ENCODE measurements at places on chromosomes 3 and 15.
A peak's percentile ranks its signal among the peaks of the same experiment; 100 is the strongest.

GRCh38 chr3:122907471-122907870 is 112.6 kb downstream of the SLC49A4 start:
- no peak for DNase-seq

GRCh38 chr3:15291589-15292541 is 40.5 kb downstream of the SH3BP5 start:
- DNase-seq = peak; percentile 55

DNA sequence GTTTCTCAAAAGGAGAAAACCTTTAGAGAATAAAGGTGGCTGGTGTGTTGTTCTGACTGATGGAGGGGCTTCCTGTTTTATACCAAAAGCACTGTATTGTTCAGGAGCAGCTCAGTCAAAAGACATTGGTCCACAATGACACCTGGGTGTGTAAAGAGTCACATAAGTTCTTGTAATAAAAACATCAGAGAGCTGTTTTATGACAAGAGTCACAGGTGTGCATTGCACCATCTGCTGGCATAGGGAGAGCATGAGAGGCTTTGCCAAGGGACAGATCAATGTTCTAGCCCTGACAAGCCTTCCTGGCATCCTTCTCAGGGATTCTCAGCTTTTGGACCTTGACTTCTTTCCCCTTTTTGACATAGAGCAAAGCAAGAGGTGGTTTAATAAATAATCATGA is 20.4 kb downstream of the ARPP21 start:
- DNase-seq = no peak

GRCh38 chr3:58924578-58924977 is 125.2 kb downstream of the CFAP20DC start:
- peak; percentile 31 for DNase-seq

- DNase-seq = no peak
These were observed 175.0 kb downstream of the CFAP20DC start for GRCh38 chr3:58874795-58875194.

GRCh38 chr3:141677701-141678100 is 60.4 kb upstream of the RNF7 start:
- no peak for DNase-seq

- DNase-seq = no peak
These were observed 6.2 kb downstream of the THSD4 start for GRCh38 chr15:71121442-71121841.

- DNase-seq = no peak
These were observed 191.0 kb downstream of the ITPR1 start for GRCh38 chr3:4684117-4684516.

GRCh38 chr3:66428733-66429132 is 72.1 kb downstream of the LRIG1 start:
- peak; percentile 98 for DNase-seq

DNA sequence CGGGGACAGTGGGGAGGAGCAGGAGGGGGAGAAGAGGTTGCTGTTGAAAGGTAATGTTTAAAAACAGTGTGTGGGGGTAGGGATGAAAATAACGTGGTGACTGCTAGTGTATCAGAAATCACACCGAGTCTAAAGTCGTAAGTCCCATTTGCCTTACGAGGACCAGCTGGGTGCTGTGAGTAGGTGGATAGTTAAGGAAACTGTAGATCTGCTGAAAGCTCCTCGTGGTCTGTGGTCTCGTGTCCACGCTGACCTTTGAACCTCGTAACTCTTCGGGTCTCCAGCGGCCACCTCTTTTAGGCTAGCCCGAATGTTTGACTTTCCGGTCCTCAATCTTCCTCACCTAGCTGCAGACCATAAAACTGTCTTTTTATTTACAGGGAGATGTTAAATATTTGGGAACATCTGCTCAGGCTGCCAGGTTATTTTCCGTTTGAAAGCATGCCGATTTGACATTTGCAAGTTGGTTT is 29.3 kb upstream of the ST3GAL6 start:
- DNase-seq = peak; percentile 36

- DNase-seq = no peak
These were observed 7.0 kb upstream of the JMJD7 start for GRCh38 chr15:41820791-41821423.

GRCh38 chr3:152595975-152596821 is 238.7 kb upstream of the P2RY1 start:
- DNase-seq = peak; percentile 87

- DNase-seq = no peak
These were observed 6.7 kb downstream of the COPS2 start for GRCh38 chr15:49148727-49149126.

DNA sequence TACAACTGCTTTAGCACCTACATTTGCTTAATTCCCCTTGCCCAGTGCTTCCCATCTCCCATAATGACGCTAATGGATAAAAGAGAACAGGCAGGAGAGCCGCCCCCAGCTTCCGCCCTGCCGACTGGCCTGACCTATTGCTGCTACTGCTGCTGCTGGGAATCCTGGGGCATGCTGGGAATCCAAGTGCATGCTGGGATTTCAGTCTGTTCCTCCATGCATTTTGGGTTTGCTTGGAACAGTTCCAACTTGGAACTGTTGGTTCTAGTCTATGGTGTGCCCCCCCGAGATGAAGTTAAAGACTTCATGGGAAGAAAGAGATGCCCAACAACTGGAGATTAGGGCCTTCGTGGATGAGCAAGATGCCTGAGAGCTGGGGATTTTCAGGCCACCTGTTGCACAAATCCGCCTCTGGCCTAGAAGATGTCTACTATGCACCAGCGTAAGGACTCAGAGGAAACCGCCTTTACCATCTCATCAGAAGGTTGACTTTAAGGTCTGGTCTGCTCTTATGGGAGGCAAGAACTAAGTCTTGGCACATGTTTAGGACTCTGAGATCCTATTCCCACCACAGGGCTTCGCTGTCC is 29.0 kb downstream of the HAPLN3 start:
- DNase-seq = no peak

- DNase-seq = peak; percentile 86
These were observed 117.0 kb upstream of the TSPAN3 start for GRCh38 chr15:77187751-77188464.

GRCh38 chr15:57496946-57497869 is 94.5 kb upstream of the MYZAP start:
- DNase-seq = no peak

GRCh38 chr3:154758109-154758868 is 321.8 kb upstream of the MME start:
- peak; percentile 62 for DNase-seq

DNA sequence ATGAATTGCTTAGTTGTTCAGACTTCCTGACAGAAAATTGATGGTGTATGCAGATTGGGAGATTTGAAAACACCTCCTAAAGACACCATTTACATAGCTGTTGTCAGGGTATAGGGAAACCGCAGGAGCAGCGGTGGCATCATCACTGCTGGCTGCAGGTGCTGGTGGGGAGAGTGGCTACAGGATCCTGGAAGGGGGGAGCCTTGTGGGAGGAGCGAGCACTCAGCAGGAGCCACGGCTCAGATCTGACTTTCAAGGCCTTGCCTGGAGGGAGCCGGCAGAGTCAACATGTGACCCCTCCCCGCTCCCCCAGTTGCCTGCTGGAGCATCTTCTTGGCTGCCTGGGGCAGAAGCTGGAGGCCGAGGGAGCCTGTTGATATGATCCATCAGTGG is 26.1 kb downstream of the EDEM1 start:
- no peak for DNase-seq

DNA sequence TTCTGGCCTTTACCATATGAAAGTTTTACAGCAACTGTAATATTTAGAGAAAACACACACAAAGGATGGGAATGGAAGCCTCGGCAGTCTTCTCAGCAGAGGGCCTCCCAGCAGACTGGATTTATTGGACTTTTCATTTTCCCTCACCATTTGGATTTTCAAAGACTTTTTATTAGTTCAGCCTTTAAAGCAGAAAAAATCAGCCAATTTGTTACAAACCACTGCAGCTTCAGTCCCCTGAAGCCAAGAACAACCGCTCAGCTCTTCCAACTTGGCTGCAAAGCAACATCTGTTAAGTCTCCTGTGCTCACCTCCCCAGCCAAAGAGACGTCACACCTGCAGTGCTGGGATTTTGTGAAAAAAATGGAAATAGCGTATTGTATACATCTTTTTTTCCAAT is 120.8 kb downstream of the GMPS start:
- DNase-seq = no peak

DNA sequence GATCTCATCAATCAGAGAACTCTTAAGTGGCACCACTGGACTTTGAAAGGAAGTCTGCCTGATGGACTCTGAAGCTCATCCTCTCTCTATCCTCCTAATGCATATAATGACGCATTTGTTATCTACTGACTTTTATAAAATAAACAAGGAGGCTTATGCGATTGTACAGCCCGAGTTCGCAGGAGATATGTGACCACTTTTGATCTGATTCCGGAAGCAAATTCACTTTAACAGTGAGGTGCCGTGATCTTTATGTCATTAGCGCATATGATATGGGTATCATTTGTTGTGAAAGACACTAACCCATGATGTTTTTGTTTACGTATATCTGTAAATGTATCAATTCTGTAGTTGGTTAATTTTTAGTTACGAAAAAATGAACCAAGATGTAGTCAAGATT is 427 bp upstream of the RNF111 start:
- DNase-seq = peak; percentile 16

- no peak for DNase-seq
These were observed 31.3 kb upstream of the ARHGEF3 start for GRCh38 chr3:56833022-56833421.

DNA sequence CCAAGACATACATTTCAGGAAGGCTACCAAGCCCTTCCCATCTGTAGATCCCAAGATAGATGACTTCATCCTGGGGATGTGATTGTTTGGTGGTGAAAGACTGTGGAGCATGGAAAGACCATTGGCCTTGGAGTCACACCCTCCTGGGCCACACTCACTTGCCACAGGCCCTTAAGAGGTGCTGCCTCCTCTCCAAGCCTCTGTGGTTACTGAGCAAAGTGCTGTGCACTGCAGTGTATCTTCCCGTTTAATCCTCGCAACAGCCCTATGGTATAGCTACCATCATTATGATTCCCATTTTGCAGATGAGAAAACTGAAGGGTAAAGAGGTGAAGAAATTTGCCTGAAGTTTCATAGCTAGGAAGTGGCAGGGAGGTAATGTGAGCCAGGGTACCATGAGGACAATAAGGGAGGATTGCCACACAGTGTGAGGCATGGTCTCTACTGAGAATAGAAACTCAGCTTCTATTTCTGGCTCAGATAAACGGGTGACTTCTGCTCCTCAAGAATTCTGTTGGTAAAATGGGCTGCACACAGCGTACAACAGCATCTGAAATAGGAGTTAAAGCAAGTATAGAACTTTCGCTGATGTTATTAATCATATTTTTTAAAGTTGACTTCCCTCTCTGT is 23.9 kb upstream of the RHO start:
- no peak for DNase-seq

- no peak for DNase-seq
These were observed 21.2 kb upstream of the SUCNR1 start for GRCh38 chr3:151852074-151852811.

DNA sequence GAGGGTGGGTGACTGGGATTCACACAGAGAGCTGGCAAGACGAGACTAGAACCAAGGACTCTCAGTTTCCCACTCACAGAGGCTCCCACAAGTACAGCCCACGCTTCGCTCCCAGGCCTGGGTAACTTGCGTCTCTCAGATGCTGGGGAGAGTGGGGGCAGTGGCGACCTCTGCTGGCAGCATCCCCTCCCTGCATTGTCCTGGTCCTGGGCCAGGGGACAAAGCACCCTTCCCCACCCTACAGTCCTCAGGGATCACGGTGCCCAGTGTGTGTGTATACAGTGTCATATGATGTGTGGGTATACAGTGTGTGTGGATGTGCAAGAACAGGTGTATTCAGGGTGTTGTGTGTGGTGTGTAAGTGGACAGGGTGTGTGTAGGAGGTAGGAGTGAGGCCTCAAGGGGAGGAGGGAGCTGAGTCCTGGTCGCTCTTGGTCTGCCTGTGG is 12.8 kb downstream of the VILL start:
- peak; percentile 52 for DNase-seq

DNA sequence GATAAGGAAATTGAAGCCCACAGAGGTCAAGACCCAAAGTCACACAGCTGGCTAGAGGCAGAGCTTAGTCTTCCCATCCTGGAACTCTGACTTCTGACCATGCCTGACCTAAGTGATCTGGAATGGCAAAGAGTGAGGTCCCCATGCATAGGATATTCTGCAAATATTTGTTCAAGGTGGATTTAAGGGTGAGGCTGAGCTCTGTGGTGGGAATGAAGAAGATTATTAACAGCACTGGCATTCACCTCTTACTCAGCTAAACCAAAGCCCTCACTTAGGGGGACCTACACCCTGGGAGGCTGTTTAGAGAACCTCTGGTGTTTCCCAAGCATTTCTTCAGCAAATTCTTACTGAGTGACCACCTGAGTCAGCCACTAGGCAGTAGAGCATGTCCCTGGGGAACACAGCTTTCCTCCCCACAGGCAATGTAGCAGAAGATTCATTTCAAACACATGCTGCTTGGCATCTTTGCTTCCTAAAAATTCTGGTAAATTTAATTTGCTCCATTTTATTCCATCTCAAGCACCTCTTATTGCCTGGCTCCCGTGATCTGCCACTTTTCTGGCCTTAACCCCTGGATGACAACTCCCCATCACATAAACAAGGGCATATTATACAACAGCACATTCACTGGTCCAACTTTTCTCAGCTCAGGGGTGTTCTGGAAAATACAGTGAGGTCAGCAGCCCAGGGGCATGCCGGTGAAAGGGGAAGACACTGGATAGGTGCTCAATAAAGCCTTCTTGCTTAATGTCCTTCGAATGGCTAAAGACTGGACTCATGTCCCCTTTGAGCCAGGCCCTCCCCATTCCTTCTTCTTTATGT is 176.0 kb downstream of the ABHD5 start:
- DNase-seq = peak; percentile 52

DNA sequence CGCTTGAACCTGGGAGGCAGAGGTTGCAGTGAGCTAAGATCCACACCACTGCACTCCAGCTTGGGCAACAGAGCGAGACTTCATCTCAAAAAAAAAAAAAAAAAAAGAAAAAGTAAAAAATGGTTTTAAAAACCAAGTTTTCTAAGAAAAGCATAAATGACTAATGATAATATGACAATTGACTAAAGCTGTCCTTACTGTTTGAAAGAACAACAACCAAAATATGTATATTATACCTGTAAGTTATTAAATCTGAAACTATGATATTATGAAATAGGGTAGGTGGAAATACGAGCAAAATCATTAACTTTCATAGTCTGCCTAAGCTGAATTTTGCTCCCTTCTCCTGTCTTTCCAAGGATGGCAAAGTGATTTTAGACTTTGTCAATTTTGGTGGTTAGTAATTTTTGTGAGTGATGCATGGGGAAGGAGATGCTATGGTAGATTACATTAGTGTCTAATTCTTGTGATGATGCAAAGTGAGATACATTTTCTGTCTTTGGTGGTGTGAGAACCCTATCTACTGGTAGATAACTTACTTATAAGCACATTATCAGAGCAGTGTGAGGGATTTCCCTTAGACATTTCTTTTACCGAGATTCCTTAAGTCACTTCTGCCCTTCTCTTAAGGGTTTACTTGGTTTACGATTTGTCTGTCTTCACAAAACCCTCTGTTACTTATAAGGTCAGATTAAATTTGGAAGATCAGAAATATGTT is 10.6 kb upstream of the CHD2 start:
- DNase-seq = no peak

- no peak for DNase-seq
These were observed 159.8 kb downstream of the MBNL1 start for GRCh38 chr3:152428577-152428976.

Data from fibroblast of pulmonary artery (primary cell).